ENCODE measurements at places on chromosomes 4 and X. TPM values are rescaled to one million over a fixed set of nuclear protein-coding genes. Genes with fewer than 3 reads are reported as not detected.

DNA sequence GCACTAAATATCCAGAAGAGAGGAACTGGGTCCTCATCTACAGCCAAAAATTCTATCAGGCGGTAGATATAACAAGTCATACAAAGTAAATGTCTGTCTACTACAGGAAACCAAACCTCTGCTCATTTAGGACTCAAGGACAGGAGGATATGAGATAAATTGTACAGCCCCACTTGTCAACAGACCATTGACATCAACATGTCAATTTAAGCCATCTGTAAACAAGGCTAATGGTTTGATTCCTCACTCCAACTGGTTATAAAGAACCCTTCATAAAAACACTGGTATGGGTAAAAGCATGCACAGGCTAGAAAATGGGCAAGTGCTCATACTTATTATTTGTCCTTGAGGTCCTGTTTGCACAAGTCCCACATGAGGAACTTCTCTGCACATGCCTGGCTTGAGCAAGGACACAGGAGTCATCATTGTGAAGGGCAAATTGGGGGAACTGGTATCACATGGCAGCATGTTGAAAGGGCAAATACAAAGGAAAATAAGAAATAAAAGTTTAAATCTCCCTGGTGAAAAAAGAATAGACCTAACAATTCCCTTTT is 13.2 kb downstream of the RTL8B start:
- no peak for DNase-seq

DNA sequence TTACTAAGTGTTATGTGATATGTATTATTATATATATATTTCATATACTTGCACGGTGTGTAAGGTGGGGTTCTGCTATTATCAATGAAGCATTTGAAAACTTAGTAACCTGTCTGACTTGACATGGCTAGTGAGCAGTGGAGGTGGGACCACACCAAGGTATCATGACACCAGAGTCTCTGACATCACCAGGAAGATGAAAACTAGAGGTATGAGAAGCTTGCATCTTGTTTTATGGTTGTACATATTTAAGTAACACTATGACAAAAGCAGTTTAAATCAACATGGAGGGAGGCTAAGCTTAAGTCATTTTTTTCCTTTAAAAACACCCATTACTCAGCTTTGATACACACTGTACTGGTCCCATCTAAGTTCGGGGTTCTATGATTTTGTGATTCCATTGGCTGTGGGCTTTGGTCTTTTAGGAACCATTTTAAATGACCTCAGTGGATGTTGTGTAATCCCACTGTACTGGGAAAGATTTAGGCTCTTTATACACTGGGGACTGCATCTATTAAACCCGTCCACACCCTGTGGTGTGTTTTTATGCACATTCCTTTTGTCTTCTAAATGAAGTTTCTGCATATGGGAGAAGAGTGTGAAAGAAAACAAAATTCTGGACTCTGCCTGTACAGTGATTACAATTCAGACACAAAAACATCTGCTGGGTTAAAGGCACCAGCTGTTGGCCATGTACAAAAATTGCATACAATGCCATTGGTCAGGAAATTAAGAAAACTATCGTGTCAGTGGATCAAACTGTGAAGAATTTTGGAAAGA is 570.6 kb downstream of the SPRY1 start:
- no peak for DNase-seq

GRCh38 chr4:1248245-1249147 is at the start of gene CTBP1:
Gene CTBP1, minus strand, starts transcription at chr4:1249130. Its CDS starts 7,799 bp downstream, at chr4:1241331.
- DNase-seq: peak; percentile 85

Gene PRDM8
- 1.6 TPM for total RNA-seq

Gene SLC10A4
- 1.6 TPM for total RNA-seq

- DNase-seq: no peak
These were observed 1.6 kb downstream of the GAB1 start for GRCh38 chr4:143338313-143338712.
